ENCODE measurements at places on chromosomes 12 and 14.

DNA sequence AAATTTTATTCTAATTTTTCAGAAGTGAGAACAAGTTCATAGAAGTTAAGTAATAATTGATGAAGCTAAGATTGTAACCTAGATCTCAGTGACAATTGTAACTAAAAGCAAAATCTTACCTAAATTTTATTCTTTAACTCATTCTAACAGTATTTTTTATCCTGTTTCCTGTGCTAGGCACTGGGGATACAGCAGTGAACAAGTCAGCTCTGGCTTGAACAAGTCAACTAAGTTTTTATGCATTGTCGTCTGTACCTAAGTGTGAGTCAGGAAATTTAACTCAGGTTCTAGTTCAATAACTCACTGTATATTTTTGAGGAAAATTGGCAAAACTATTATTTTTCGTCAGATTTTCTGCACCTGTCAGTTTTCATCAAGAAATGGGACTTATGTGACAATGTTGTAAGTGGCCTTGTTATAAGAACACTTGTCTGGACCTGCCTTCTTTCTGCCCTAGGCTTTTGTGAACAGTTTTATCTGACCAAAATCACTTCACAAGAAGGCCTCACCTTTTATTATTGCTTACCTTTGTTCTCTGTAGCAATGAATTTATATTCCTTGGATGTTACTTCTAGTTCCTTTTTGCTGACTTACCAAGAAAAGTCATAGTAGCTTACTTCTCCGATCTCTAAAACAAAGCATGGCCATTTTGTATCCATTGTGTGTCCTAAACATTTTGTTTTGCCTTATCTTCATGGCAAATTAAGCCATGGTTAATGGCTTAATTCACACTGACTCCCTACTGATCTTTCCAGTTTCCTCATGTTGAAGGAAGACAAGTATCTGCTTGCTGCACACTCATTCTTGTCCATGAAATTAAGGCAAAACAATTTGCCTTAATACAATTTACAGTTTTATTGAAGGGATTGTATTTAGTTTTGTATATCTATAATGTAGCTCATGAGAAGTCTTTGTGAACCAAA, 2.7 kb downstream of the TMTC3 start:
- DNase-seq = no peak

- no peak for DNase-seq
Observed at GRCh38 chr14:86942936-86943335, 1050.0 kb downstream of the GALC start.

DNA sequence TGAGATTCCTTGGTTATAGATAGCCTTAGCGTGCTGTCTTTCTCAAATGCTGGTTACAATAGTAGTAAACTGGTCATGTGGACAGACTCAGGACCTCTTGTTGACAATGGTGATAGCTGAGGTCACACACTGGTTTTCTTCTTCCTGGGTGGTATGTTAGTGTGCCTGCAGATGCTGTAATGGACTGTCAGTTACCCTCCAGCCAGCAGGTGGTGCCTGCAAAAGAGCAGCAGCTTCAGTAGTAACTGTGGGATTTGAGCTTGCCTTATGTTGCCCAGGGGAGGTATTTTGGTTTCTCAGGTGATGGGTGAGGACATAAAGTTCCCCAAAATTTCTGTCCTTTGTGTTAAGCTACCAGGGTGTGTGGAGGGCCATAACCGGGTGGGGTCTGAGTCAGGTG, 33.7 kb upstream of the SCAF11 start:
- no peak for DNase-seq

DNA sequence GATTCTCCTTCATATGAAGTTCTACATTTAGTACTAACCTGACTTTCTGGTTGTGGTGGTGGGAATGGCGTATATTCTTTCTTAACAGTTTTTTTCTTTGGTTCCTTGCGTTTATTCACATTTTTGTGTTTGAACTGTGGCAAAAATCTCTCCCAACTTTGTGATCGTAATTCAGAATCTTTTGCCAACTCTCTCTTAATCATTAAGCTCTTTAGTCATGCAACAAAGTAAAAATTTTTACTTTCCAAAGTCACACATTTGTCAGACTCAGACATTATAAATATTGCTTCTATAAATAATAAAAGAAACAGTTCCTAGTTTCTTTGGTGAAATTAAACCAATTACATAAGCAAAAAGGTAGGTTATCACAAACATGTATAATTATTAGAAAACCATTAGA, 7.5 kb downstream of the KRR1 start:
- no peak for DNase-seq

- no peak for DNase-seq
Observed at GRCh38 chr14:78917462-78917861, 747.3 kb downstream of the NRXN3 start.

- DNase-seq = no peak
Observed at GRCh38 chr14:105333613-105334364, 19.2 kb downstream of the PACS2 start.

DNA sequence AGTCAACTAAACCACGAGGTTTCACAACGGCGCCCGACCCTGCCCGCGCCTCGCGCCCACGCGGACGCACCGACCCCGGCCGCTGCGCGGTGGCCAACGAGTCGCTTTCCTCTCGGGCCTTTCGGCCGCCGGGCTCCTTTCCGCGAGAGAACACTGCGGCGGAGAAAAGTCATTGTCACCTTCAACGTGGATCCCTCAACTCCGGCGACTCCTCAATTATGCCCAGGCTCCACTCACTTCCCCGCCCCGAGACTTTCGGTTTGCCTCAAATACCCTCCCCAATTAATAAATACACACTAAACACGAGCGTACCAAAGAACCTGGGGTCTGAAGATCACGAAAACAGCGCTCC, 450 bp downstream of the SINHCAF start:
- DNase-seq = no peak

- DNase-seq = peak; percentile 40
Observed at GRCh38 chr12:6998715-6999451, 19.4 kb downstream of the LPCAT3 start.

DNA sequence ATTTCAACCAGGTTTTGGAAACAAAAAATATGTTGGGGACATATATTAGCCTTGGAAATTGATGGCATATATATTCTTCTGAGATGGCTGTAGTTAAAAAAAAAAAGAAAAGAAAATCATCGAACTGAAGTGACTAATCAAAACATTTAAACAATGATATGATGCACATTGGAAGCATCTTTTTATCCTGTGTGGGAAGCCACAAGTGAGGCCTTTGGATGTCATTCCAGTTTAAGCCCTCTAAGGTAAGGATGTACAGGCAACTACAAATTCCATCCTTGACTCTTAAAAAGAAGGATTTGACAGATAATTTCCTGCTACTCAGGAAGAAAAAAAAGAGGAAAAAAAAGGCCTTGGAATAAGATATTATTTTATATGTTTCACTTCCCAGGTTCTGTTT, 9.6 kb upstream of the PTPRB start:
- DNase-seq = peak; percentile 62

DNA sequence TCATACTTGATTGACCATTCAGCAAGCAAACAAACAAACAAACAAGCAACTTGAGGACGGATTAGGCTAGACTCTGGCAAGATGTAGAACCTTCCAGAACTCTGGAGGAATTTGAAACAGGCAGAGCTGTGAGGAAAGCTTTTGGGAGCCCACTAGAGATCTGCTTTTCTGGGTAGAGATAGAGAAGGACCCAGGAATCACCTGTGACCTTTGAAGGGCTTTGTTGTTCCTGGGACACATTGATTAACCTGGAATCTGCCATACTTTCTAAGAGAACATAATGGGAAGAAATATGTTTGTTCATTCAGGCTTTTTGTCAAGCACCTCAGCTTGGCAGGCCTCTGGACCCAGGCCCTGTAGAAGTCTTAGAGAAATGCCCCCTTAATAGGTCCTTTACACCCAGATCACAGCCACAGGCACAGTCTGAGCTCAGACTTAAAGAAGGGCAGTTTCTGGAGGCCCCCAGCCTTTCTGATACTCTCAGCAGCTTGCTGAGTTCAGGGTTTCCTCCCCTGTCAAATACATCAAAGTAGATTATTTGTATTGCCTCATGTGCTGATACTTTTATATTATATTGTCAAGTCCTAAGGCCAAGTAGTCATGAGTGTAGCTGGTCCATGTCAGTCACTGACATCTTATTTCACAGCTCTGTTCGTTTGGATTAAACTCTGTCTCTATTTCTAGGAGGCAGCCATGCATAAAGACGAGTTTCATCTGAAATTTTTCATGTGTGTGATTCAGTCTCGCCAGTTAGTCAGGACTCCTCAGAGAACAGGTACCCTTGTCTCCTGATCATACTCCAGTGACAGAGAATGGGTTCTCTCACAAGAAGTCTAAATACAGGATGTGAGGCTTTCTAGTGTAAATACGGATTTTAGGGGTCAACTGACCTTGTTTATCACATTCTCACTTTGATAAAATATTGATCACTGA, 1.1 kb upstream of the SENP1 start:
- no peak for DNase-seq
